Activated CD4-positive, alpha-beta T cell treated with anti-CD3 and anti-CD28 coated beads, Interleukin-2, amount 10 ng/mL, durations not matched to agents 24 days and 14 days (primary cell): ENCODE measurements at places on chromosomes 3 and 15. TPM values are rescaled to one million over a fixed set of nuclear protein-coding genes. Genes with fewer than 3 reads are reported as not detected.

DNA sequence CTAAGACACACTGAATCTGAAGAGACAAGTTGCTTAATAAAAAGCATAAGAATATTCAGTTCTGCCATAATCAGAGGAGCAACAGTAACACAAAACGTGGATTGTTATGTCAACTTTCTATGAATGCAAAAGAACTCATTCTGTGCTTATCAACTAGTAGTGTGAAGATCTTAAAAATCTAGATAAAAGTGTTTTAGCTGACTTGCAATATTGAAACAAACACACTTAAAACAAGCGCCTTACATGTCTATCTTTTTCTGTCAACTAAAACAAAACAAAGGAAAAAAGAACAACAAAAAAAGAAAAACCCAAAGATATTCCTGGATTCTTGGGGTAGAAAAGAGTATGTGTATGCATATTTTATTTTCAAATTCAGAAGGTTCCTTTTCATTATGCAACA, 37.7 kb downstream of the TASOR start:
- no peak for DNase-seq

DNA sequence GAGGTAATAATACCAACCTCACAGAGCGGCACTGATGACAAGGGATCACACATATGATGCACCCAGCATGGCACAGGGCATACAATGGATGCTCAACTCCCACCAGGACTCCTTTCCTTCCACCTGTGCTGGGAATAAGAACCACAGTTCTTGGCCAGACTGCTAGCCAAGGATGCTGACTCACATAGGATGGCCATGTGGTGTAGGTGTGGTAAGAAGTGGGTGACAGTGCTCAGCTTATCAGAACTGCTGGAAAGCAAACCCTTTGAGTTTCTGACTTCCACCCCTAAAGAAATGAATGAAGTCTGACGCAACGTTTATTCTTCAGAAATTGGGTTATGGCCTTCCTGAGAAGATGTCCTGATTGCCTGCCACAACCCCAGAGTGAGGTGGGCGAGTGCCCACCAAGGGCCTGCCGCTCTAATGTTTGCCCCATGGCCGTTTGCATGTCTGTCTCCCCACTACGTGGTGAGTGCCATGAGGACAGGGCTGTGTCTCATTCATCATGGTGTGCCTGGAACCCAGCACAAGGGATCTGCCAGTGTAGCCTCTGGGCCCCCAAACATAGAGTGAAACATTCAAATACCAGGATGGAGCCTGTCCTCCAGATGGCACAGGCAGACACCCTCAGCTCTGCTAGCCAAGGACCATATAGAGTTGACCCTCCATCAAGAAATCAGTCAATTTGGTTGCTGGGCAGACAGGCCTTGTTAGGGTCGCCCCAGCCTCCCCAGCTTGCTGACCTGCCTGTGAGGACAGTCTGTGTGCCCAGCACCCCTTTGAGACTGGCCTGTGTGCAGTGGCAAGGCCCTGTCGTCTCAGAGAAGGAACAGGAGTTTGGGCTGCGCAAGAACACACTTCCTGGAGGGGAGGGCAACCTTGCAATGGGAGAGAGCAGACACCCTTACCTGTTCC, 57.6 kb upstream of the SLCO2A1 start:
- DNase-seq = no peak

DNA sequence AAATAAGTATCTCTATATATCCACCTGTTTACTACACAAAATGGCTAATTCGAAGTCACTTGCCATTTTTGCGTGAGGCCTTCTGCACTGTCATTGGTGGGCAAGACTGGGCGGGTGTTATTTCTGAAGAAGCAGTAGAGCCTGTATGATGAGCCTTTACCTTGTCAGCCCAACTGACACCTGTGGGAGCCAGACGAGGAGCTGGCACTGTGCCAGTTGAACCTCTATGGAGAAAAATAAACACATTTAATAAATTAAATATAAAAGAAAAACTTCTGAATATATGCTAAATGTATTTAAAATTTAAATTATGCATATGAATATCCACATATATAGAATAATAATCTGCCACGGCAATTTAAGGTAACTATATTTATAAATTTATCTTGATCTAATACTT, 109.9 kb downstream of the SCAPER start:
- DNase-seq = no peak

The MKRN2OS gene
- not detected in 2 replicates for total RNA-seq

The PPP2R3A gene
- 0.28 and 0.49 TPM in 2 replicates for total RNA-seq

DNA sequence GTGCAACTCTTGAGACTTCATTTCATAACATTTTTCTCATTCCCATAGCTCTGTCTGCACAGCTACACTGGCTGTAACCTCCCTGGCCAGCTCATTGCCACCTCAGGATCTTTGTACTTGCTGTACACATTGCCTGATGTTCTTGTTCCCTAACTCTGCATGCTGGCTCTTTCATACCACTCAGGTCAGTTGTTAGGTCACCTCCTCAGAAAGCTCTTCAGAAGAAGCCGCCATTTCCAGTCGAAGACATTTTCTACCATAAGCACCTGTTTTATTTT, 176.2 kb downstream of the AKAP13 start:
- no peak for DNase-seq

DNA sequence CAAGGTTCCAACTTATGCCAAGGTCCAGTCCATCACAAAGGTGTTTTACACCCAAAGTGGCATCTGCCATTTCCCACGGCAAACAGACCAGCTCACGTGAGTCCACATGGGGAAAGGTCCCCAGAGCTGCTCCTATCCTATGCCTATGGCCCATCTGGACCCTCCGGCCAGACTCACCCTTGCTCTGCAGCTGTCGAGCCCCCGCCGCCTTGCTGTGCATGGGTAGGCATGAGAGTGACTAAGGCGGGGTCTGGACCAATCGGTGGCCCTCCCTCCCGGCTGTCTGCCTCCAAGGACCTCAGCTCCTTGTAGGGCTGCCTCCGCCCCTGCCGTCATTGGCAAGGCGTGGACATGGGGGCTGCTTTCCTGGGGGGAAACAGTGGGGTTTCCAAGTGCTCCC, 26.9 kb downstream of the DNASE1L3 start:
- no peak for DNase-seq

The ISLR gene
- total RNA-seq = not detected in 2 replicates

DNA sequence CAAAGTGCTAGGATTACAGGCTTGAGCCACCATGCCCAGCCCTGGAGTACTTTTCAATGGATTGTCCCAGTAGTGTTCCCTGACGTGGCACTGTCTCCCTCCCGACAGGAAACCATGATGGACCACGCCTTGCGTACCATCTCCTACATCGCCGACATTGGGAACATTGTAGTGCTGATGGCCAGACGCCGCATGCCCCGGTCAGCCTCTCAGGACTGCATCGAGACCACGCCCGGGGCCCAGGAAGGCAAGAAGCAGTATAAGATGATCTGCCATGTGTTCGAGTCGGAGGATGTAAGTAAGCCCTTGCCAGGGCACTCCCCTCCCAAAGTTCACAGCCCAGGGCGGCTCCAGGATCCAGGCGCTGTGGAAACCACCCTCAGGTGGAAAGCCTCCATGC, 168.1 kb downstream of the NSMCE3 start:
- DNase-seq = no peak

The SLC24A5 gene
- total RNA-seq = not detected in 2 replicates

DNA sequence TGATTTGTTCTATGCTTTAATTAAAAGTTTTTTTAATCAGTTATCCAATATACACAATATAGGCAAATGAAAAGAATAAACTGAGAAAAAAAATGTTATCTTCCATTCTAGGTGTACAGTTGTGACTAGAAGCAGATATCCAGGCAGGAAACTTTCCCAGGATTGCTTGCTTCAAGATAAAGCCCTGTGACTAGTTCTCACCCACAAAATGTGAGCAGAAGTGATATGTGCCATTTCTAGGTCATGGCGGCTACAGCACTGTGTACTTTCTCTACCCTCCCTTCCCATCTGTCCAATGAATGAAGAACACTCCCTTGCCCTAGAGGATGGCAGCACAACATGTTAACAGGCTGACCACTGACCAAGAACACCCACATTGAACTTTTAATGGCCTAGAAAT, 110.5 kb upstream of the STT3B start:
- DNase-seq = no peak

The ZPLD1 gene
- not detected in 2 replicates for total RNA-seq

GRCh38 chr3:73789825-73790444, 165.2 kb upstream of the PDZRN3 start:
- no peak for DNase-seq

GRCh38 chr3:183493296-183494045, 62.0 kb downstream of the KLHL6 start:
- no peak for DNase-seq

The TMEM212 gene
- not detected in 2 replicates for total RNA-seq

- no peak for DNase-seq
These were observed 121.8 kb downstream of the ADAM10 start for GRCh38 chr15:58627701-58628100.

- peak; percentile 16 for DNase-seq
These were observed 44.1 kb downstream of the C3orf20 start for GRCh38 chr3:14719006-14719405.

DNA sequence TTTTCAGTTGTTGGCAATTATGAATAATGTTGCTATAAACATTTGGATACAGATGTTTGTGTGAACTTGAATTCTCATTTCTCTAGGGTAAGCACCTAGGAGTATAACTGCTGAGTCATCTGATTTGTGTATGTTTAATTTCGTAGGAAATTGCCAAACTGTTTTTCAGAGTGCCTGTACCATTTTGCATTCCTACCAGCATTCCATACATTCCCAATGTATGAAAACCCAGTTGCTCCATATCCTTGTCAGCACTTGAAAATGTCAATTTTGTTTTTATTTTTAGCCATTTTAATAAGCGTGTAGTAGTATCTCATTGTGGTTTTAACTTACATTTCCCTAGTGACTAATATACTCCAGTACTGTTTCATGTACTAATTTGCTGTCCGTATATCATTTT, 98.5 kb upstream of the TSC22D2 start:
- DNase-seq = no peak

DNA sequence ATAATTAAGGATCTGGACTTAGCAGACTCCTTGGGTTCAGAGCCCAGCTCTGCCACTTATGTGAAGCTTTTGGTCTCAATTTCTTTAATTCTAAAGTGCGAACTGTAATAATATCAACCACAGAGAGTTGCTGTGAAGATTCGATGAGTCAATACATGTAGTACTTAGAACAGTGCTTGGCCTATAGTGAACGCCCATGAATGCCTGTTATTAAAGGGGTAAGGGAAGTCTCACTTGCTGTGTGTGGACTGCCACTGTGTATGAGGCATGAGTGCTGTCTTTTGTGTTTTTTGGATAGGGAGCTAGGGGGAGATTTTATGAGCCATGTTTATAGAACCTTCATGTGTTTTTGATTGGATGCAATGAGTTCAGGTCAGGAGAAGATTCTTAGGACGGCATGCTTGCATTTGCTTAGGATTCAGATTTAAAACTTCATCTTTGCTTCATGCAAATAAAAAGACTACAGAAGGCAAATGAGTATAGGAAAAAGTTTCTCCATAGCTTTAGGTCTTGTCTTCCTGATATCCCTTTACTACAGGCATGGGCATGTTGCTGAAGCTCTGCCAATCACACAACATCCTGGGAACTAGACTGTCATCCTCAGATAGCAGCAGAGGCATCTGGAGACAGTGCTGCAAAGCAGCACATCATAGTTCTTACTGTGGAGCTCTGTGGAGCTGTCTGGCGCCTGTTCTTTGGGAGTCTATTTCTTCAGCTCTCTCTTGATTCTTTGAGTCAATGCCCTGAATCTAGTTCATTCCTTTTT, 50.0 kb downstream of the PLS1 start:
- DNase-seq = no peak

- DNase-seq = no peak
These were observed 24.4 kb upstream of the RAB7A start for GRCh38 chr3:128701342-128702212.

The ERICH6 gene
- not detected in 2 replicates for total RNA-seq

The GOLGA6A gene
- not detected in 2 replicates for total RNA-seq

DNA sequence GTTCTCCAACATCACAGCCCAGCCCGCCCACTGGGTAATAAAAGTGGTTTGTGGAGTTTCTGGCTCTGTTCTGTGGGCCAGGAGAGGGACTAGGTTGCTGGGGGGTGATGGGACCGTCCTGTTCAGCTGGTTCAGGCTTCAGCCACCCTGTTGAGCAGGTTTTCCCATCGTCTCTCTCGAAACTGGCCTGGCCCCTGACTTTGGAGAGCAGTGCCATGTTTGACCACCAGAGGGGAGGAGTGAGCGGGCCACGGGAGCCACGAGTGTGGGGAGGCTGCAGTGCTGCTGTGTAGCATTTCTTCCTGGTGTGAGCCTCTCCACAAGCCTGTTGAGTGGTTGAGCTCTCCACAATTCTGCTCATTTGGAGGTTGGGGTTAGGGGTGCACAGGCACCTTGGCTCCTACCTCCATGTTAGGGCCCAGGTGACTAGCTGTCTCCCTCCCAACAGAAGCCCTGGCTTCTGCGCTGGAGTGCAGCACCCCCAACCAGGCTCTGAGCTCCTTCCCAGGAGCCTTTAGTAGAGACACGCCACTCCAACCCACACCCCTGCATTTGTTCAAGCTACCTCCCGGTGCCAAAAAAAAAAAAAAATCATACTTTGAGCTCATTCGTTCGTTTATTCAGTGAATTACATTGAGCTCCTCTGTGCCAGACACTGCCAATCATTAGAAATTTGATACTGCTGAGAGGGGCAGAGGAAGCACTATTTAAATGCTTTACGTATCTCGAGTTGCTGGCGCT, 13.9 kb downstream of the SPINT1 start:
- peak; percentile 96 for DNase-seq

DNA sequence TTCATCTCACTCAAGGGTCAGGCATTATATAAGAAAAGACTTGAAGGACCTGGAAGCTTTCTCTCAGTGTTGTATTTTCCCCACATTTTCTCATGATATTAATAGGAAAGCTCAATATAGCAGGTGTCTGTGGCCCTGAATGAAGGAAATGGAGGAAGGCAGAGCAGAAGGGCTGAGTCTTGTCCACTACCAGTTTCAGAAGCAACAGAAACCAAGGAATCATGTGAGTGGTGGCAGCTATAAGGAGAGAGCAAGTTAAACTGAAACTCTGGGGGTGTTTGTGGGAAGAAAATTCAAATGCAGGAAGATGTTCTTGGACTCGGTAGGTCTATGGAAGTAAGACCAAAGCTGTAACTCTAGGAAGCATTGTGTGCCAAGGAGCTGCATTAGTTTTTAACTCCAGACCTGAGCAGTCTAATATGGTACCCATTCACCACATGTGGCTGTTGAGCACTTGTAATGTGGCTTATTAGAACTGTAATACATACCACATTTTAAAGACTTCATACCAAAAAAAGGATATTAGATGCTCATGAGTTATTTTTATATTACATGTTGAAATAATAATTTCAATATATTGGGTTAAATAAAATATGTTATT, 278.8 kb upstream of the GADL1 start:
- no peak for DNase-seq

GRCh38 chr3:176961916-176962315, 235.4 kb downstream of the TBL1XR1 start:
- DNase-seq = no peak

GRCh38 chr3:71082833-71083232, 500.7 kb downstream of the FOXP1 start:
- no peak for DNase-seq

GRCh38 chr15:52759969-52760368, 30.2 kb downstream of the ONECUT1 start:
- DNase-seq = no peak

GRCh38 chr3:37985637-37986320, 4.8 kb upstream of the VILL start:
- DNase-seq = no peak
